Daoy (cell line): ENCODE measurements at places on chromosomes 16 and 17.

DNA sequence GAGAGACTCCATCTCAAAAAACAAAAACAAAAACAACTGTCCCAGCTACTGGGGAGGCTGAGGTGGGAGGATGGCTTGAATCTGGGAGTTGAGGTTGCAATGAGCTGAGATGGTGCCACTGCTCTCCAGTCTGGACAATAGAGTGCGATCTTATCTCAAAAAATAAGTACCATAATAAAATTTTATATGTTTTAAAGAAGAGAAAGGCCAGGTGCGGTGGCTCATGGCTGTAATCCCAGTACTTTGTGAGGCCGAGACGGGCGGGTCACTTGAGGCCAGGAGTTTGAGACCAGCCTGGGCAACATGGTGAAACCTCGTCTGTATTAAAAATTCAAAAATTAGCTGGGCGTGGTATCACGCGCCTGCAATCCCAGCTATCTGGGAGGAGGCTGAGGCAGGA is 11.4 kb downstream of the RPUSD1 start:
- no peak for DNase-seq

DNA sequence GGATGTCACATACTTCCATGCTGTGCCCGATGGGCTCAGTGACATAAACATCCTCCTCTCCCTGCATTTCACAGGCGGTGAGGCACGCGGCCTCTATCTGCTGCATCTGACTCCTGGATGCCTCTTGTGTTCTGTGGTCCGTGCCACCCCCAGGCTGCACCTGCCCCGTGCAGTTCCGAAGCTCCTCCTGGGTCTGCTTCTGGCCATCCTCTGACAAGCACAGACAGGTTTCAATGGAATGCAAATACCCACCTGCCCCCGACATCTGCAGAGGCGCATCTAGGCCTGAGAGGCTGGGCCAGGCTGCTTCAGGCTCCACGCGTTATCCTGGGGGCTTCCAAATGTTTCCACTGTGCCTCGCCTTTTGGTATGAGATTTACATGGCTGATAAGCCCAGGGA is 46.3 kb upstream of the DNAH17 start:
- DNase-seq = no peak

DNA sequence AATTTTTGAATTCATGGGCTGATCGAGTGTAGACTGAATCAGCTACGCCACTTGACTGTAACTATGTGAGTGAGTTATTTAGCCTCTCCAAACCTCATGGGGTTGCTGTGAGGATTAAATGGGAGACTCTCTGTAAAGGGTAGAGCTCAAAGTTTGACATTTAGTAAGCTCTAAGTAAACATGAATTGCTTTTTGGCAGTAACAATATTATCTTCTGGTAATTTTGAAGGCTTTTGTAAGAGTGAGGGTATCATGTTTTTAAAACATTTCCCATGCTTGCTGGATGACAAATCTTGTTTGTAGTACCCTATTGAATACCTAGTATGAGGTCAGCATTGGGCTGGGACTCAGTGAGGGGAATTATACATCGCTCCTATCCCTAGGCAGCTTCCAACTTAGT is 35.3 kb downstream of the MRTFB start:
- DNase-seq = no peak

GRCh38 chr17:43360376-43360738 is 38.4 kb upstream of the ARL4D start:
- no peak for DNase-seq

- DNase-seq = no peak
Observed at GRCh38 chr17:44095388-44095646, 24.8 kb downstream of the G6PC3 start.

- no peak for DNase-seq
Observed at GRCh38 chr17:19549746-19550623, 16.3 kb downstream of the SLC47A1 start.

DNA sequence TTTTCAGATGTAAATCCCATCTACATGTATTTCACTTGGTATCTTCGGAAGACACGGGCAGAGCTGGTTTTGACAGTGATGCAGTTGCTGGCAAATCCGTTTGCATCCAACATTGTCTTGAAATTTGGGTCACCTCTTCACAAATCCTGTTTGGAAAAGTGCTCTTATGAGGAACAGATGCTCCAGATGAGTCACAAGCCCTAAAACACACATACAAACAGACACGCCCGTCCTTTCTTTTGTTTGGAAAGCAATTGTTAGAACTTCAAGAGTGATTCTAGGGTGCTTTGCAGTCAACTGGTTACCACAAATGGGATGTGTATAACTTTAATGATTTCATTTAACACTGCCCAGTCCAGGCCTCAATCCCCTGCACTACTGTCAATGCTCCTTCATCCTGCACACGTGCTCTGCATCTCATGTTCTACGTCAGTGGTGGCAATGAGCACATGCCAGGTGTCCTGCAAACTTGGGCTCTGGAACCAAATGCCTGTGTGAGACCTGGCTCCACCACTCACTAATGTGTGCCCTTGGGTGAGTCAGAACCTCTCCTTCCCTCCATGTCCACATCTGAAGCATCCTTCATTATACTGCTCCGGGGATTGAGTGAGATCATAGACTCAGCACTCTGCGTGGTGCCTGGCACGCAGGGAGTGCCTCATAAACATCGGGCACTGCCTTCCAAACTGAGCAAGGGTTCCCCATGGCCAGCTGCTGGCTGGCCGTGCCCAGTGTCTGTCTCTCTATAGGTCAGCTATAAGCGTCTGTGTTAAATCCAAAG is 19.3 kb upstream of the FOXF1 start:
- DNase-seq = peak; percentile 65

DNA sequence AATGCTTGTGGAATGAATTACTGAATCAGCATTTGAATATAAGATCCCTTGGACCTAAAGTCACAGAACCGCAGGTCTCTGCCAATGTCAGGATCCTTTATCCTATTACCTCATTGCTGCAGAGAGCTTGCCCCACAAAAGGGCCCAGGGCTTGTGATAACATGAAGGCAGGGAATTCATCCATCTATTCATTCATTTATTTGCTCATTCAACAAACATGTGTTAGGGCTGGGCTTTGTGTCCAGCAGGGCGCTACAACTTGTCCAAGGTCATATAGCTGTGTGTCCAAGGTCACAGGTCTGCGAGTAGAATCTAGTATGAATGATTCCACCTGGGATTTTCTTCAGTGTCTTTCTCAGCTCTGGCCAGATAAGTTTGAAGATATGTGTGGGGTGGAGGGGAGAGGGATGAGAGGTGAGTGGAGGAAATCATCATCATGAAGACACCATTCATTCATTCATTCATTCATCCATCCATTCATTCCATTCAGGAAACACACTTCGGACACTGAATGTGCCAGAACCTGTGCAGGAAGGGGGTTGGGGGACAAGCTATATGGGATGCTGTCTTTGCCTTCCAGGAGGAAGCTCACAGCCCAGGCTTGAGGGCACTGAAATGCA is 1.3 kb upstream of the UNC45B start:
- DNase-seq = no peak

- no peak for DNase-seq
Observed at GRCh38 chr17:38538906-38539305, 66.8 kb downstream of the SRCIN1 start.

- no peak for DNase-seq
Observed at GRCh38 chr17:21066394-21066793, 23.6 kb upstream of the USP22 start.

GRCh38 chr17:61316633-61317032 is 83.0 kb upstream of the TBX2 start:
- DNase-seq = no peak

- no peak for DNase-seq
Observed at GRCh38 chr16:78389009-78389498, 289.6 kb downstream of the WWOX start.

GRCh38 chr16:27242868-27243590 is 25.5 kb downstream of the NSMCE1 start:
- DNase-seq = peak; percentile 71

GRCh38 chr17:72169823-72170222 is 49.0 kb downstream of the SOX9 start:
- DNase-seq = no peak

DNA sequence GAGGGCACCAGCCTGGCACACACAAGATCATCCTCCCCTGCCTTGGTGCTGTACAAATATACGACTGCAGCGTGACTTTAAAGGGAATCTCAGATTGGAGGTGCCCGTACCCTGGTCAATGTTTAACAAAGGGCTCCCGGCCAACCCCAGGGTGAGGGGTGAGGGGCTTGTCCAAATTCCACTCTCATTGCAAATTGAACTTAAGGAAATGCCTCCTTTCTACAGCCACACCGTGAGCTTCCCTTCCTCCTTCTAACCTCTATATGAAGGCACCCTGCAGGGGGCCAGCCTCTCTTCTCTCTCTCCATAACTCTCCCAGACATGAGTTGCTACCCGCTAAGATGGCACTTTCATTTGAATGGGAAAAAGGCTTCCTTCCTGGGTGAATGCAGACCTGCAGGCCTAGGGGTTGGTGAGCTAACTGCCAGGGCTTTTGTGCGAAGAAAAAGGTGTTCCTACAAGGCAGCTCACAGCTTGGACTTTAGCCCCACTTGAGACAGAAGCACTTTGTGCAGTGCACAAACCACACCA is 76.6 kb downstream of the IRF8 start:
- DNase-seq = no peak

DNA sequence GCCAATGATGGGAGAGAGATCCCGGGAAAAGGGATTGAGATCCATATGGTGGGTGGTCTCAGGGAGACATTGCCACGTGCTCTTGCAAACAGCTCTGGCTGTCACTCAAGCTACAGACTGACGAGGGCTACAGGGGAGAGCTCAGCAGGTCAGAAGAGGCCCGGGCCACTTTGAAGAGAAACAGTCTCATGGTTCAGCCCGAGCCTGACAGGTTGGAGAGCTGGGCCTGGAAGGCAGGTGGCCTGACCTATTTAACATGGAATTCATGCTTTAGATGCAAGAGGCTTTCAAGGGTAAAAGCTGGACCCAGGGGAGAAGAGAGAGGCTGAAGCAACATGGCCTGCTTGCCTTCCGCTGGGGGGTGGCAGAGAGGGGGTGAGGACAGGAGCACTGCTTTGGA is 81.0 kb upstream of the BRD7 start:
- no peak for DNase-seq

- peak; percentile 4 for DNase-seq
Observed at GRCh38 chr17:13160296-13160695, 142.5 kb upstream of the ELAC2 start.

GRCh38 chr16:11094857-11095565 is 150.6 kb downstream of the CLEC16A start:
- DNase-seq = no peak

GRCh38 chr17:48678141-48678971 is 44.0 kb downstream of the PRAC1 start:
- peak; percentile 64 for DNase-seq

- DNase-seq = no peak
Observed at GRCh38 chr17:46071796-46072195, 72.7 kb downstream of the STH start.

GRCh38 chr16:79535130-79535529 is 65.4 kb downstream of the MAF start:
- no peak for DNase-seq

GRCh38 chr17:915538-916201 is 63.9 kb downstream of the NXN start:
- peak; percentile 49 for DNase-seq

GRCh38 chr16:80390871-80391489 is 149.8 kb upstream of the DYNLRB2 start:
- no peak for DNase-seq

GRCh38 chr16:71537643-71538042 is 11.4 kb downstream of the CHST4 start:
- peak; percentile 48 for DNase-seq

GRCh38 chr16:86151239-86151851 is 252.4 kb downstream of the IRF8 start:
- no peak for DNase-seq

GRCh38 chr16:5922686-5923085 is 825.1 kb upstream of the EEF2KMT start:
- DNase-seq = no peak

DNA sequence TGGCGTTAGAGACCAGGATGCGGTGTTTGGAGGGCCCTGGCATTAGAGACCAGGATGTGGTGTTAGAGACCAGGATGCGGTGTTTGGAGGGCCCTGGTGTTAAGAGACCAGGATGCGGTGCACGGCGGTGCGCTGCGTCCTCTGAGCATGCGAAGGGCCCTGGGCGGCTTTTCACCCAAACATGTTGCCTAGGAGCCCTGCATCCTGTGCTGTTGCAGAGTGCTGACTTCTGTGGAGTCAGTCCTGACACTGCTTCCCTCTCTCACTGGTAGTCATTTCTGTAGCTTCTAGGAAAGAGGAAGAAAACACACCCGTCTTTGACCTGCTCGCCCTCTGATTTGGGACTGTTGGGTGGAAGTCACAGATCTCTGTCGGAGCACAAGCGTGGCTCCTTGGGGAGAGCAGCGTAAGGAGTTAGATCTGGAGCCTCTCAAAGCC is 141.2 kb downstream of the LAT start:
- no peak for DNase-seq

GRCh38 chr17:66354472-66354871 is 52.1 kb downstream of the PRKCA start:
- no peak for DNase-seq

DNA sequence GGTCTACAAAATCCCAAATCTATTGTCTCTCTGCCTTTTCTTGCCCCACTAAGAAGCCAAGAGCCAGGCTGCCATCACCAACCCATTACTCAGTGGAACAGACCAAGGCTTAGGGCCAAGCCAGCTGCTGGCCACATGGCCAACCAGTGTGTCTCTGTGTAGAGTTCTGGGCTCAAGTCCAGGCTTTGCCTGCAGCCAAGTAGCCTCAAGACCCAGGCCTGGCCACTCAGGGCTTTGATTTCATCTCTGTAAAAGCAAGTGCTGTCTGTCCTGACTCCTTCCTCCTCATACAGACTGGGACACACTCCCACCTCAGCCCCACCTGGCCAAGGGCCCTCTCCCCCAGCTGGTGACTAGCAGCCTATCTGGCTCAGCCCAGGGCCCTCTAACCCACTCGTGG is 14.6 kb downstream of the SREBF1 start:
- peak; percentile 57 for DNase-seq

DNA sequence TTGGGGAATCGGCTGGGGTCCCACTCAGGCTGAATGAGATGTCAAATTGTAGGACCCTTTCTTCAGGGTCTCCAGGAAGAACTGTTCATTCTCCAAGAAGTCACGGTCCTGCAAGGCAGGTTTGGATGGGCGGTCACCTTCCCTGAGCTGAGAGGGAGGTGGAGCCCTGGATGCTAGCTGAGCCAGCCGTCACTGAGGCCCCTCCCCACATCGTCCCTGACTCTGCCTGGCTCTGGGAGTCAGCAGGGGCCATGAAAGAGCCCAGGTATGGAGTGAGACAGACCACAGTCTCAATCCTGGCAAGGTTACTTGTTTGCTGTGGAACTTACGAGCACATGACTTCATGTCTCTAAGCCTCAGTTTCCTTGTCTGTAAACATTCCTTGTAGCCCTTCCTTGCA is 6.0 kb upstream of the MRPL38 start:
- no peak for DNase-seq

DNA sequence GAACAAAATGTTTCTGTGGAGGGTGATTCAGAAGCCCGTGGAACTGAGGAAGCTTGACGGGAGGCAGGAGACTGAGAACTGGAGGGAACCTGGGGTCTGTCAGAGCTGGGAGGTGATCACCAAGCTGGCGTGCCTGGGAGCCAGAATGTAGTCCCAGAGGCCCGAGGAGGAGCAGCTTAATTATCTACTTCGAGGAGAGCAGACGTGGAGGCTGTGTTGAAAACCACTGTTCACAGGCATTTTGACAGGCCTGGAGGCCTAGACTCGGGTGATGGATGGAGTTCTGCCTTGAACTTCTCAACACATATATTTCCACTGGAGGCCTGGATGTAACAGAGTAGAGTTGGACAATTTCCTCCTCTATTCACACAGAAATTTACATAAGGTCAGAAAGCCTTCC is 177.7 kb upstream of the SALL1 start:
- DNase-seq = no peak

GRCh38 chr16:24583494-24583893 is 44.1 kb downstream of the RBBP6 start:
- DNase-seq = no peak
